Smooth muscle cell of the brain vasculature (primary cell): ENCODE measurements at places on chromosomes 4 and X.

GRCh38 chr4:182724414-182724813 lies 192.8 kb downstream of the DCTD start:
- no peak for DNase-seq

DNA sequence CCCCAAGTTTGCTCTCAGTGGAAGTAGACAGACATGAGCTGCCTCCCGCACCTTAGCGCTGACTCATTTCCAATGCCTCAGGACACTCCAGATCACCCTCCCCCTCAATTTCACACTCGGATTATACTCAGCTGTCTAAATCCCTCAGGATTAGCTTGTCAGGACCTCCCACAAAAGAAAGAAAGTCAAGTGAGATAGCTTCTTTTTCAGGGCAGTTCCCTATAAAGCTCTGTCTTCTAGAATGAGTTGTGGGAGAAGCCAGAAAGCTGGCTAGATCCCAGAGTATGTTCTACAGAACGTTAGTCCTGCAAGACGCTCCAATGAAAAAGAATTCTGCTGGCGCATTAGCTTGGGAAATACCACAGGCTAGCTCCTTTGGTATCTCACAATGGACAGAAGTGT lies 51.2 kb upstream of the MTNR1A start:
- DNase-seq = no peak

- DNase-seq = no peak
These were observed 81.3 kb upstream of the LIMCH1 start for GRCh38 chr4:41456559-41457101.

DNA sequence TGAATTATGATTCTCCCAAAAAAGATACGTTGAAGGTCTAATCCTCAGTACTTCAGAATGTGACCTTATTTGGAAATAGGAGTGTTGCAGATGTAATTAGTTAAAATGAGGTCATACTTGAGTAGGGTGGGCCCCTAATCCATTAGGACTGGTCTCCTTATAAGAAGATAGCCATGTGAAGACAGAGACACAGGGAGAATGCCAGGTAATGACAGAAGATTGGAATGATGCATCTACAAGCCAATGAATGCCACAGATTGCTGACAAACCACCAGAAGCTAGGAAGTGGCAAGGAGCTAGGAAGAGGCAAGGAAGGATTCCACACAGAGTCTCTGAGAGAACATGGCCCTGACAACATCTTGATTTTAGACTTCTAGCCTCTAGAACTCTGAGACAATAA lies 7.4 kb upstream of the RPS6KA3 start:
- no peak for DNase-seq

DNA sequence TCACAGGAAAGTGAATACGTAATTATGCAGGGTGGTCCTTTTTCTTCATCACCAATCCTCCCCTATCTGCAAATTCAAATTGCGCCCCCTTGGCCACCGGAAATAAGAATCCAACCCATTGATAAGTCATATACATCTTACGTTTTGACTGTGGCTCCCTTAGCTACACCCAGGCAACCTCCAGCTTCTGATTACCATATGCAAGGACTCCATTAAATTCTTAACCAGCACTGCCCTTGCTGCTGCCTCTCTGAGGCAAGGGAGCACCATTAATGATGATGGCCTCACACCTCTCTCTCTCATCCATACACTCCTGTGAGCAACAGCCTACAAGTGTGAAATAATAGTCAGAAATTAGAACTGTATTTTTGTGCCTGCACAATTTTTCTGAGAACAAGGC lies 106.0 kb upstream of the NOCT start:
- DNase-seq = no peak

GRCh38 chr4:70778888-70779422 lies 57.2 kb downstream of the RUFY3 start:
- no peak for DNase-seq

GRCh38 chr4:8533274-8533865 lies 46.8 kb upstream of the GPR78 start:
- DNase-seq = no peak

- DNase-seq = no peak
These were observed 2106.0 kb downstream of the PCDH7 start for GRCh38 chr4:32826169-32826568.

DNA sequence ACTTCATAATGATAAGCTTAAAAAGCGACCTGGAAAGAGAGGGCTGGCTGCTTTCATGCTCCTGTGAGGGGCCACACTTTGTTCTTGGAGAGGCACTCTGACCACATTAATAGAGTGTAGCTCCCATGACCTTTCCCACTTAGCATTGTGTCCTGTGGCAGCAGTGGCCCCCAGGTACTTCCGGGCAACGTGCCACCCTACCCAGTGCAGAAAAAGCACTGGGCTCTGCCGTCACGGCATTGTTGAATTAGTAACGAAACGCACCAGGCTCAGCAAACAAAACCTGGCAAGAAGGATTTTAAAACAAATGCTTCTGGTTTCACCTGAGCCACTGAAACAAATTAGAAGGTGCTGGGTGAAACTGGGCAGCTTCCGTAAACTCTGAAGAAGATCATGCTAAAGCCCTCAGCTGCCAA lies 5.4 kb upstream of the SORBS2 start:
- DNase-seq = no peak

DNA sequence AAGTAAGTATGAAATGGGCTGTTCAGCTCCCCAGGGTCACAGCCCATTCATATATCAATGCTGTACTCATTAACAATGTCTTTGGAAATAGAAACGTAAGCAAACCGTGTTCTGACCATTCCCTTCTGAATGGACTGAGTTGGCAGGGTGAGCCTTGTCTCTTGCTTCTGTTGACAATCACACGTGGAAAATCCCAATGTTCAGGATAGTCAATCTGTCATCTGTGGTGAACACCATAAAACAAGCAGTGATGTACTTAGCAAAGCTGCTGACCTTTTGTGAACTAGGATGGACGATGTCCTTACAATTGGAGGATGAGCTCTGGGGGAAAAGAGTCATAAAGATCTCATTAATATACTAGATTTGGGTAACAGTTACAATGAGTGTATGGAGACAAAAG lies 109.6 kb upstream of the PAQR3 start:
- no peak for DNase-seq

GRCh38 chr4:1318488-1319213 lies 28.4 kb upstream of the UVSSA start:
- no peak for DNase-seq

DNA sequence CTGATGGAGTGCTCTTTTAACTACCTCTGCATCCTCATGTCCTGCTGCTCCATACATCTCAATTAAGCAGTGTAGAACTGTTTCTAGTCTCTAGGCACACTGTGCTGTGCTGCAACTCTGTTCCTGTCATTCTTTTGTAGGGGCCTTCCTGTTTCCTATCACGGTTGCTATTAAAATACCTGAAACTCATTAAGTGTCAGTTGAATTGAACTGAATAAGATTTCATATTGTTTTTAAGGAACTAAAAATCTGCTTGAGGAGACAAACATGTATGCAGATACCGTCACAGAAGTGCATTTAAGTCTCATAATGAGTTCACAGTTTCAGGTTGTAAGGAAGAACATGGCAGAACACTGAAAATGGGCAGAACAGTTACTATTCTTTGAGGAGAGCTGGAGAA lies 170.1 kb downstream of the LARP7 start:
- DNase-seq = no peak

GRCh38 chr4:27009539-27009938 lies 148.9 kb downstream of the STIM2 start:
- DNase-seq = no peak
